ENCODE measurements at places on chromosomes 7 and 10.

GRCh38 chr10:126063353-126063791 is 167.0 kb downstream of the FANK1 start:
- peak; percentile 93 for DNase-seq

- no peak for DNase-seq
Observed at GRCh38 chr10:82498976-82499375, 624.0 kb downstream of the NRG3 start.

GRCh38 chr10:86756511-86757112 is at the start of gene BMPR1A:
TSS of gene BMPR1A (plus strand) at chr10:86756619. CDS start at chr10:86876019, 119,400 bp downstream.
- peak; percentile 69 for DNase-seq

DNA sequence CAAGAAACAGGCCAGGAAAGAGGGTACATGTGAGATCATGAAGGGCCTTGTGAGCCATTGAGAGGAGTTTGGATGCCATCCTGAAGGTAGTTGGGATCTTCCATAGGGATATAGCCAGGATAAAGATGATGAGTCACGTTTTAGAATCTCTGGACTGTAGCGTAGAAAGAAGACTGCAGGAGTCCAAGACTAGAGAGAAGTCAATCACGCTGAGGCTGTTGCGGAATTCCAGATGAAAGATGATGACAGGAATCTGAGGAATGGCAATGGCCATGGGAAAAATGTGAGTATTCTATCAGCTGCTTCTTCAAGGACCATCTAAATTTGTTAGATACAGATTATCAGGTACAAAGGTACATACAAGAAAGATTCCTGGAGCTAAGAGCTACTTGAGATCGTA is 711.3 kb downstream of the GRM8 start:
- DNase-seq: no peak

DNA sequence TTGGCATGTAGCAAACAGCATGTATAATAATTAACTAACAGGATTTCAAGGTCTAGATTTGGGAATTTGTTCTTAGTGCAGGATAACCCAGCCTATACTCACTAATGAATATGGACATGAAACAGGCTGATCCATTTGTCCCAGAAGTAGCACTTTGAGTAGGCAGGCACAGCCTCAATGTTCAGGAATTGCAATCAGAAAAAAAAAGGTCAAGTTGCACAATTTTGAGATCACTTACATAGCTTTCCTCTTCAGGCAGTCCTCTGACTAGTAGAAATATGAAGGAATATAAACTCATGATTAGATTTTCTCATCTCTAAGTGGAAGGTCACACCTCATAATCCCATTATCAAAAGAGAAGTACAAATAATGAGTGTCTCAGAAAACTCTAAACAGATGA is 921.4 kb upstream of the CELF2 start:
- DNase-seq: no peak

DNA sequence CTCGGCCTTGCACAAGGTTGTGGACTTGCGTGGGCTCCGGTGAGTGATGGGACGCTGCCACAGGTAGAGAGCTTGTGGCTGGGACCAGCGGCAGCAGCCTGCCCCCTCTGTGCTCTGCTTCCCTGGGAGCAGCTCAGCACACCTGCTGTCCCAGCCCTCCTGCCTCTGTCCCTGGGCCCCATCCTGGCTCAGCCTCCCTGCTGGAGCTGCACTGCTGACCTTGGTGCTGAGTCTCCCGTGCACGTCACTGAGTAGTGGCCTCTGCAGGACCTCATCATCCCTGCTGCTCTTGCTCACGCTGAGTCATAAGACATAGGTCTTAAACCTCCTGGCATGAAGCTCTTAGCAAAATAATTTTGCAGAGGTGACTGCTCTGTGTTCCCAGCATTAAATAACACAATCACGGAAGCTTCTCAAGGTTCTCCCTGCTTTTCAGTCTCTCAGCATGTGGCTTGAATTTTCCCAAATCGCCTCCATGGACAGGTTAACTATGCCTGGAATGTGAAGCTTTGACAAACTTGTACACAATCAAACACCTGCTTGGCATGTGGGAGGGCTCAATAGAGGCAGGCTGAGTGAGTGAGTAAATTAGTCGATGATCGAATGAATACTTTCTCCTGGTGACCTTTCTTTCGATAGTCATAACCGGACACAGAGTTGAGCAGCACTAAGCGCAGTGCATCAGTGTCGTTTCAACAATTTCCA is 63.8 kb upstream of the NPS start:
- peak; percentile 49 for DNase-seq

DNA sequence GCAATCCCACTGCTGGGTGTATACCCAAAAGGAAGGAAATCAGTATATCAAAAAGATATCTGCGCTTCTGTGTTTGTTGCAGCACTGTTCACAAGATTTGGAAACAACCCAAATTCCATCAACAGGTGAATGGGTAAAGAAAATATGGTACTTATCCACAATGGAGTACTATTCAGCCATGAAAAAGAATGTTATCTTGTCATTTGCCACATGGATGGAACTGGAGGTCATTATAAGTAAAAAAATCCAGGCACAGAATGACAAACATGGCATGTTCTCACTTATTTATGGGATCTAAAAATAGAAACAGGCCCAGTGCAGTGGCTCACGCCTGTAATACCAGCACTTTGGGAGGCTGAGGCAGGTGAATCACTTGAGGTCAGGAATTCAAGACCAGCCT is 15.7 kb downstream of the APBB1IP start:
- no peak for DNase-seq

All from astrocyte of the hippocampus (primary cell).